HTR-8/SVneo (cell line): ENCODE measurements at places on chromosomes 6 and 20.

DNA sequence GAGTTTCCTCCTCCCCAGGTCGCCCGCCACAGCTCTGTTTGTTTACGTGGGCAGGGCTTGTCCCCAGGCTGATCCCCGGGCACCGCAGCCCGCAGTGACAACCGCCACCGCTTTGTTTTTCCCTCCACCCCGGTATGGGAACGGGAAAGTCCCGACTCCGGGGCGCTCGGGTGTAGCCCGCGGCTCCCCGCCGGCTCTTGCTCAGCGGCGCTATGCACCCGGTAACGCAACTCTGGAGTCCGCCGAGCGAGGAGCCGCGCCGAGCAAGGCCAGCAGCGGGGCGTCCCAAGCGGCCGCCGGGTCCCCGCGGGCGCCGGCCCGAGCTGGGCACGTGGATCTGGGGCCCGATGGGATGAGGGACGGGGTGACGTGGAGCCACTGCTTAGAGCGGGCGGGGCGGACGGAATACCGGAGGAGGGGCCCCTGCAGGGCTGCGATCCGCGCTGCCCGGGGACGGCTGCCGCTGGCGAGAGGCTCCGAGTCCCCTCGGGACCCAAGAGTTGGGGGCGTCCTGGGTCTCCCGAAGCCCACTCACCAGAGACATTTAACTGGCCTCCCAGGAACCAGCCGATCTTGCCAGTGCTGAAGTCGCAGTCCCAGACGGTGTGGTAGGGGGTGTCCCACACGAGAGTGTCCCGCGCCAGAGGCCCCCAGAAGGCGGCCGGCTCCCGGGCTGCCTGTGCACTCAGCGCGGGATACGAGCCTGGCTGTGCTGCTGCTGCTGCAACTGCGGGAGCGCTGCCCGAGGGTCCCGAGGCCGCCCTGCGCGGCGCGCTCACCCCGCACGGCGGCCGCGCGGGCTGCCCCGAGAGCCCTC is 497 bp downstream of the ACSS1 start:
- peak; percentile 52 for DNase-seq

GRCh38 chr20:53592992-53593465 is 610 bp downstream of the ZNF217 start:
- DNase-seq = no peak

- DNase-seq = no peak
These were observed 4.3 kb upstream of the SGK1 start for GRCh38 chr6:134322216-134322615.

GRCh38 chr20:5061213-5061612 is 58.5 kb downstream of the PCNA start:
- DNase-seq = peak; percentile 40

DNA sequence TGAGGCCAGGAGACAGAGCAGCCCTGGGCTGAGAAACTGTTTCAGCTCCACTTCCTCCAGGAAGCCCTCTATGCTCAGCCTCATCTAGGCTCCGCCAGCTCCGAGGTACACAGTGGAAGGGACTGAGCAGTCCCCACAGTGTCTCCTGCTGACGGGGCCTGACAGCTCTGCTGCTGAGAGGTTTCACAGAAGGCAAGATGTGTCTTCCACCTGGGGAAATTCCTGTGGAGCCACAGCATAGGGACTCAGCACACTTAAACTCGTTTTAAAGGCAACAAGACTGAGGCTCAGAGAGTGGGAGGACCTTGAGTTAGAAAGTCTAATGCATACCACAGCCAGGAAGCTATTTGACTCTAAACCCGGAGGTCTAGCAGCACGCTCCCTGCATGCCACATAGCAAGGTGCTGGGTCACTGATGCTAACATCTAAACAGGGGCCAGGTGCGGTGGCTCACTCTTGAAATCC is 6.8 kb downstream of the ADA start:
- no peak for DNase-seq

DNA sequence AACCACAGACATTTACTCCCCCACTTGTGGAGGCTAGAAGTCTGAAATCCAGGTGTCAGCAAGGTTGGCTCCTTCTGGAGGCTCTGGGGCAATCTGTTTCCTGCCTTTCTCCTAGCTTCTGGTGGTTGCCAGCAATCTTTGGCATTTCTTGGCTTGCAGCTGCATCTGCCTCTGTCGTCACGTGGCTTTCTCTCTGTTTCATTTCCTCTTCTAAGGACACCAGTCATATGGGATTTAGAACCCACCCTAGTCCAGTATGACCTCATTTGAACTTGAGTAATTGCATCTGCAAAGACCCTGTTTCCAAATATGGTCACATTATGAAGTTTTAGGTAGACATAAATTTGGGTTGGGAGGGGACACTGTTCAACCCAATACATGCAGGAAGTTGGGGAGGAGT is 56.2 kb upstream of the EPB41L1 start:
- no peak for DNase-seq

- DNase-seq = no peak
These were observed 23.5 kb upstream of the SMIM29 start for GRCh38 chr6:34272013-34272926.

DNA sequence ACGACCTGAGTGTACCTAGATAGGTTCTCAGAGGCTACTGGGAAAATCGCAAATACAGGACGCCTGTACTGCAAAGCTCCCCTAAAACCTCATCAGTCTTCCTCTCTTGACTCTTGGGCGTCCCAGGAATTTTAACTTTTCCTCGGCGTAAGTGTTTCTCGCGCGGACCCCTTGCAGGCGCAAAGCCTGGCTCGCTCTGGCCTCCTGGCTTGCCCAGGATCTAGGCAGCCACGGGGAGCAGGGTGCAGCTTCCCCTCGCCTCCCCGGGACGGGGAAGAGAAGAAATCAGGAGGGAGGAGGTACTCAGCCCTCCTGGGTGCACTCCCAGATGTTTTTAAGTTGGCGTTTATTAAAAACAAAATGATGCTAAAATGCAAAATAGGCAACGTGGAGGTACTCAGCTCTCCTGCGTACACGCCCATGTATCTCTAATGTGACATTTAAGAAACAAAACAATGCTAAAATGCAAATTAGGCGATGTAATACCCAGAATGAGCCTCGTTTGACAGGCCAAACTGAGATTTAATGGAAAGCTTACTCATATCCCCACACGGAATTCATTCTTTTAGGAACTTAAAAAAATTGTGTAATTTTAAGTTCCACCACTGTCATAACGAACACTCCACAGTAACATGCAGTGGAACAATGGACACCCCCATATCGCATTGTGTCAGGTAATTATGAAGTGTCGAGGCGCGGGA is 1.6 kb upstream of the SOBP start:
- no peak for DNase-seq

- DNase-seq = peak; percentile 80
These were observed 13.4 kb upstream of the FOXC1 start for GRCh38 chr6:1596088-1596852.

DNA sequence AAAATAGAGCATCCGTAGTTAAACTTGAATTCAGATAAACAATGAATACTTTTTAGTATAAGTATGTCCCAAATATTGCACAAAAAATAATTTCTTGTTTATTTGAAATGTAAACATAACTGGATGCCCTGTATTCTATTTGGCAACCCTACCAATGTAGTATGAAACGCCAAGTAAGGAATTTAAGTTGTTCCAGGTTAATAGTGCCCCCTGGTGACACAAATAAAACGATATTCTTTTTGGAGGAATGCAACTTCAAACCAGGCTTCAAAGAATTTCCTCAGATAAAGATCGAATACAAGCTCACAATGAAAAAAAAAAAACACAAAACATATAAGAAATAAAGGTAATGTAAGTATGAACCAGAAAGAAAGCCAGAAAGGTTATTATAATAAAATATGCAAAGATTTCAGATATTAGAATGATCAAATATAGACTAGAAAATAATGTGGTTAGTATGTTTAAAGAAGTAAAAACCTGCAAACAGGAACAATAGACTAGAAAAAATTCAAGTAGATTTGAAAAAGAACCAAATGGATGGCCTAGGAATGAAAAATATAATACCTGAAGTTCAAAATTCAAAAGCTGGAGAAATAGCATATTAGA is 18.4 kb upstream of the AKAP7 start:
- DNase-seq = peak; percentile 47

- DNase-seq = no peak
These were observed 8.7 kb upstream of the POU3F2 start for GRCh38 chr6:98825600-98826230.

GRCh38 chr6:149560736-149561135 is 5.4 kb upstream of the GINM1 start:
- DNase-seq = no peak

- no peak for DNase-seq
These were observed 90.3 kb downstream of the OLIG3 start for GRCh38 chr6:137403855-137404254.

DNA sequence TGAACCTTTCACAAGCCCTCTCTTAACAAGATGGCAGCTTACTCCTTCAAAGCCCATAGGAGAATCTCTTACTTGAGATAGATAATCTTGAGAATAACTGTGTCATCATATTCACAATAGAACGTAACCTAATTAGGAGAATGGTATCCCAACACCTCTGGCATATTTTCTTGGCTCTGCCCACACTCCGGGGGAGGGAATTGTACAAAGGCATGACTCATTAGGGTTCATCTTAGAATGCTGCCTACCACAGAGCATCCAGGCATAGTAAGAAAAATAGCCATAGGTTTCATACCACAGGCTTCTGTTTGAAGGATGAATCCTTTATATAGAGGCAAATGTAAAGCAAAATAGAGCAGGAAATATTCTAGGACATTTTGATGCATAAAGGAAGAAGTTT is 1100.6 kb upstream of the CITED2 start:
- DNase-seq = no peak

DNA sequence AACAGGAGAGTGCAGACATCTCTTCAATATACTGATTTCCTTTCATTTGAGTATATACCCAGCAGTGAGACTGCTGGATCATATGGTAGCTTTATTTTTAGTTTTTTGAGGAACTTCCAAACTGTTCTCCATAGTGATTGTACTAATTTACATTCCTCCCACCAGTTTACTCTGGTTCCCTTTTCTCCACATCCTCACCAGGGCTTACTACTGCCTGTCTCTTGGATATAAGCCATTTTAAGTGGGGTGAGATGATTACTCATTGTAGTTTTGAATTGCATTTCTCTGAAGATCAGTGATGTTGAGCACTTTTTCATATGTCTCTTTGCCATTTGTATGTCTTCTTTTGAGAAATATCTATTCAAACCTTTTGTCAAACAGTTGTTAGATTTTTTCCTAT is 64.9 kb upstream of the HMGCLL1 start:
- no peak for DNase-seq

- peak; percentile 67 for DNase-seq
These were observed 137.4 kb upstream of the HDAC2 start for GRCh38 chr6:114108119-114109002.

DNA sequence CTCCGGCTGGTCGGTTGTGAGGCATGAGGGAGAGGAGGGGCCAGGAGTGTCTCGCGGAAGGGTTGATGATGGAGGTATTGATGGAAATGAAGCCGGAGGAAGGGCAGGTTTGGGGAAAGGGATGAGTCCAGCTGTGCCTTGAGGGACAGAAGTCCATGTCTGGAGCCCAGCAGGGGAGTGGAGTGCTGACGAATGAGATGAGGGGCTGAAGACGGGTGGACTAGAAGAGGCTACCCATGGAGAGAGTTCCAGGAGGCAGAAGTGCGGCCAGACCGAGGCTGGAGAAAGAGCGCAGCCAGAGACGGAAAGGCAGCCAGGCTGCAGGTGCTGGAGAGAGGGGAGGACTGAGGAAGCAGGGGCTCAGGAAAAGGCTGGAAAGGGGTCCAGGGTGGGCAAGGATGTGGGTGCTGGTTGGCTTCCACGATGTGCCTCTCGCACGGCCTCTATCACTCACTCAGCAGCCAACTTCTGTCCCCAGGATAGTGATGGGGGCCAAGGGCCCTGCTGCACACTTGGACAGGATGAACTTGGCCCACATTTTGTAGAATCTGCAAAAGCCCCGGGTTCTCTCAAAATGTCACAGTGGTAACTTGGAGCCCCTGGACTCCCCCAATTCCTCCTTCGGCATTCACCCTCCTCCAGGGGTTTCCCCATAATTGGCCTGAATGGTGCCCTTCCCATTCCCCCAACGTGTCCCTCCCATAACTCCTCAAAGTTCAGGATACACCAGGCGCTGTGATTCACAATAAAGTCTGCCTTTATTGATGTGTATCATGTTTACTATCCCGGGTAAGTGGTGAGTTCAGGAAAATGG is 627 bp upstream of the EIF6 start:
- DNase-seq = no peak

DNA sequence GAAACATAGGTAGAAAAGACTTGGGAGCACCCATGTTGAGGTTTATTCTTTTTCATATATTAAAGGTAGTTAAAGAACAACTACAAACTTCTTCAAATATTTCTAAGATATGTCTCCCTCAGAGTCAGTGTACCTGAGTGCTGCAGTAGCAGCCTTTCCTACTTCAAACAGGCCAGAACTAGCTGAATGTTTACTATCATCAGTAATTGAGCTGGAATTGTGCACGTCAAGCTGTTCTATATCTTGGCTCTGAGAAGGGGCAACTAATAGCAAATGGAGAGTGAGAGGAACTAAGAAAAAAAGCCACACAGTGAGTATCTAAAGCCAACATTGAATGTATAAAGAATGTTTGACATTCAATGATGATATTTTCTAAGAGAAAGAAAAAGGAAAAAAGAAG is 21.7 kb downstream of the MTCL3 start:
- no peak for DNase-seq

DNA sequence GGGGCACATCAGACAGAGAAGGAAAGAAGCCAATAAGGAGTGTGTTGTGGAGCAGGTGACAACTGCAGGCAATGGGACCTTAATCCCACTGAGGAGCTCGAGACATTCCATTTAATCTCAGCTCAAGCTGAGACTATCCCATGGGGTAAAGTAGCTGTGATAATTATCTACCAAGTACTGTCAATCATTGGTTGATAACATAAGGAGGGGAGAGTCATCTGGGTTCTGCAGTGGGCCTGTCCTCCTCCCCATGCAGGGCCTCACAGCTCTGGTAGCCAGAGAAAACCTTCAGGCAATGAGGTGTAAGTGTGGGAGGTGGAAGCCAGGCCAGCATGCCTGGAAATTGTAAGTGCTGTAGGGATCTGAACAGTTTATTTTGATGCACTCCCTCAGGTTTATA is 375.0 kb upstream of the ARID1B start:
- DNase-seq = no peak

- DNase-seq = no peak
These were observed 51.0 kb upstream of the IL20RA start for GRCh38 chr6:137095651-137096238.

- DNase-seq = no peak
These were observed 13.9 kb downstream of the PLCB4 start for GRCh38 chr20:9082741-9083140.

DNA sequence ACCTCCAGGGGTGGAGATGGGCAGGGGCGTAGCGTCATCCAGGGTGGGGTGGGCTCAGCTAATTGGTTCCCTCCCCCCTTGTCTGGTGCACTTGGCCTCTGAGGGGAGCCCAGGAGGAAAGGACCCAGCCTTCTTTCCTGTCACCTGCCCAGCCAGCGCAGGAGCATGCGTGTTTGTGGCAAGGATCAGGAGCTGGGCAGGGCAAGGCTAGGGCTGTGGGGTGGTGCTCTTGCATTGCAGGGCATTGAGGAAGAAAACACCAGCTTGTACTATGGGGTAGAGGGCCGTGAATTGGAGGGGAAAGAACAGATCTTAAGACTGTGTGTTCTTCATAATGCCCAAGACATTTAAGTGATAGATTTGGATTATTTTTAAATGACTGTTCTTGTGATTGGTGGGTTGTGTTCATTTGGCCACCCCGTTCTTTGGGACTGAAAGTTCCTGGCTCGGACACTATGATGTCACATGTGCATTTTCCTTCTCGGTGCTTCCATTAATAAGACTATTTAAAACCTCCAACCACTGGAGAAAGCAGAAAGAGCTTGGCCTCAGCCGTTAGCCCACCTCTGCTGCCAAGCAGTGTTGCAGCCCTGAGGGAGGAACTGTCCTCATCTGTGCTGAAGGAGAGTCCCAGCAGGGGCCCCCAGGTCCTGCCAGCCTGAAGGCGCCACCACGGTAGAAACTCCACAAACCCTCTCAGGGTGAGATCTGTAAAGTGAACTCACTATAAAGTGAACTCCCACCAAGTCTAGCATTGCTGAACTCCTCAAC is 136.2 kb upstream of the INSM1 start:
- no peak for DNase-seq
